ENCODE measurements at places on chromosomes 13 and 19.

- DNase-seq, result no peak
These were observed 33.9 kb upstream of the CCNE1 start for GRCh38 chr19:29777781-29778309.

DNA sequence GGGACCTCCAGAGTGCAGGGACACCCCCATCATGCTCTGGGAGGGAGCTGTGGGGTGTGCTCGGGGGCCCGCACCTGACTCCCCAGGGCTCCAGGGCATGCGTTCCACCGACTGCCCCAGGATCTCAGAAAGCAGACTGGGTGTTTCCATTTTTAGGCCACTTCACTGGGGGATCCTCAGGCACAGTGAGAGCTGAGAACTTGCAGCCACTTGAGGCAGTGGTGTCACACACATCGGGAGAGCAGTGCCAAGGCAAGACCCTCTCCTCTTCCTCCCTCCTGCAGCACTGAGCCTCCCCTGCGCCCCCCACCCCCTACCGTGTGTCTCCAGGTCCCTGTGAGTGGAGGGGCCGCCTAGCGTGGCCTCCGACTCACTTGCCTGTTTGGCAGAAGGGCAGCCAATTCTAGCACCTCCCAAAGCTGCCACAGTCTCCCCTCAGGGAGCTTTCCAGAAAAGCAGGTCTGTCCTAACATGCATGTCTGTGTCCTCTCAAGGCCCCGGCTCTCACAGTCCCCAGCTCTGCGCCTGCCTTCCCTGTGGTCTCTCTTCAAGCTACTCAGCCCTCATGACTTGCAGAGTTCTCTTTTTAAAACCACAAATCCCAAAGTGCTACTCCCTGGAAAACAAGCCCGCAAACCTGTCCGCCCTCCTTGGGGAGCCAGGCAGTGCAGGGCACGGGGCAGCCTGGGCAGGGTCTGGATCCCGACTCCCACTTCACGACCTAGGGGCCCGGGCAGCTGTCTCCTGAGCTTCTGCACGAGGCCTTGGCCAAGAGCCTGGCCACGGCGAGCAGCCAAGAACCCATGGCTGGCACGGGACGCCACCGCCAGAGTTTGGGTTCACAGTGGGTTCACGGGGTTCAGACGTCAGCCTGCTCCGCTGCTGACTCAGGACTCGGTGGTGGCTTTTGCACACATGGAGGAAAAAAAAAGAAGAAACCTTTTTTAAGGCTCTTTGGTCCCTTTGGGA lies 94.1 kb downstream of the STK24 start:
- DNase-seq, result no peak

GRCh38 chr13:53182724-53183123 lies 154.1 kb downstream of the OLFM4 start:
- no peak for DNase-seq

GRCh38 chr19:56217039-56217949 lies 15.2 kb downstream of the ZSCAN5C start:
- DNase-seq, result no peak

GRCh38 chr13:44159633-44160279 lies 213.9 kb upstream of the SERP2 start:
- DNase-seq, result no peak

DNA sequence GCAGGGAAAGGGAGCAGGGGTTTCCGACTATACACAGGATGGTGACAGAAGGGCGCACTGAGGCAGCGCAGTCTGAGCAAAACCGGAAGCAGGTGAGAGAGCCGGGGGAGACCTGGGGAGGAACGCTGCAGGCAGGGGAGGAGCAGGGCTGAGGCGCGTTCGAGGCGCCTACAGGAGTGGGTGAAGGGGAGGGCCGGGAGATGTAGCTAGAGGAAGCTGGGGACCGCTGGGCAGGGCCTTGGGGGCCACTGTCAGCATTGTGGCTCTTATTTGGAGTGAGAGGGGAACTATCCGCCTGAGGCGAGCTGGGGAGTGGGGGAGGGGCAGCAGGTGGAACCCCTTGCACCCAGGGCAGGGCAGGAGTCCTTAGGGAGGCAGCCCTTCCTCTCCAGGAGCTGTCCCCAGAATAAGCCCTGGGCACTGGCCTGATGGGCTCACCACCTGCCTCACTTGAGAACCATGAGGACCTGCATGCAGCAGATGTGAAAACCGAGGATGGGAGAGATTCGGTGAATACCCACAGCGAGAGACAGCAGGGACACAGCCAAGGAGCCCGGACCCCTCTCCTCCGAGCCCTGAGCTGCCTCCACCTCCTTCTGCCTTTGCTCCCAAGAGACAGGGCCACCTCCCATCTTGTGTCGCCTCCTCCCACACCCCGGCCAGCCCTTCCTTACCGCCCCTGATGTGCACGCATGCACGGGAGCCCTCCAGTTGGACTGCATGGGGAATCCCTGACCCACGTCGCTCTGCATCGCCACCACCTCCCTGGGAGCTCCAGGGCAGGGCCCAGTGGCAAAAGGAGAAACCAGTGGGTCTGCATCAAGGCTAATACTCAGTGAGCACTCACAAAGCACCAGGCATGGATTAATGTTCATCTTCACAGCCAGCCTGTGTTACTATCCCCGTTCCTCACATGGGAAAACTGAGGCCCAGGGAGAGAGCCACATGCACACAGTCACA lies 10.3 kb downstream of the AKT2 start:
- peak; percentile 22 for DNase-seq

DNA sequence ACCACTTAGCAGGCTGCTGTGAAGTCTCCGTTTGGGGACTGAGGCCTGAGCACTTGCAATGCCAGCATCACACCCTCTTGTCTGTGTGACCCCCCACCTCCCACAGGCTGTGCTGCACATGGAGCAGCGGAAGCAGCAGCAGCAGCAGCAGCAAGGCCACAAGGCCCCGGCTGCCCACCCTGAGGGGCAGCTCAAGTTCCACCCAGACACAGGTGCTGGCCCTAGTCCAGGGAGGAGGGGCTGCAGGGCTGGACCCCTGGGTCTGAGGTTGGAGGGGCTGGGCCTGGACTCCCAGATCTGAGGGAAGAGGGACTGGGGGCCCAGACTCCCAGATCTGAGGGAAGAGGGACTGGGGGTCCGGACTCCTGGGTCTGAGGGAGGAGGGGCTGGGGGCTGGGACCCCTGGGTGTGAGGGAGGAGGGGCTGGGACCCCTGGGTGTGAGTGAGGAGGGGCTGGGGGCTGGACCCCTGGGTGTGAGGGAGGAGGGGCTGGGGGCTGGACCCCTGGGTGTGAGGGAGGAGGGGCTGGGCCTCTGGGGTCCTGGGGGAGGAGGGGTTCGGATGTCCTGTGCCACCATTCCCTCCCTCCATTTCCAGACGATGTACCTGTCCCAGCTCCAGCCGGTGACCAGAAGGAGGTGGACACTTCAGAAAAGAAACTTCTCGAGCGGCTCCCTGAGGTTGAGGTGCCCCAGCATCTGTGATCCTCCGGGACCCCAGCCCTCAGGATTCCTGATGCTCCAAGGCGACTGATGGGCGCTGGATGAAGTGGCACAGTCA lies 11.6 kb upstream of the DHDH start:
- DNase-seq, result no peak

GRCh38 chr13:36903925-36904595 lies 16.0 kb downstream of the SMAD9 start:
- DNase-seq, result no peak

DNA sequence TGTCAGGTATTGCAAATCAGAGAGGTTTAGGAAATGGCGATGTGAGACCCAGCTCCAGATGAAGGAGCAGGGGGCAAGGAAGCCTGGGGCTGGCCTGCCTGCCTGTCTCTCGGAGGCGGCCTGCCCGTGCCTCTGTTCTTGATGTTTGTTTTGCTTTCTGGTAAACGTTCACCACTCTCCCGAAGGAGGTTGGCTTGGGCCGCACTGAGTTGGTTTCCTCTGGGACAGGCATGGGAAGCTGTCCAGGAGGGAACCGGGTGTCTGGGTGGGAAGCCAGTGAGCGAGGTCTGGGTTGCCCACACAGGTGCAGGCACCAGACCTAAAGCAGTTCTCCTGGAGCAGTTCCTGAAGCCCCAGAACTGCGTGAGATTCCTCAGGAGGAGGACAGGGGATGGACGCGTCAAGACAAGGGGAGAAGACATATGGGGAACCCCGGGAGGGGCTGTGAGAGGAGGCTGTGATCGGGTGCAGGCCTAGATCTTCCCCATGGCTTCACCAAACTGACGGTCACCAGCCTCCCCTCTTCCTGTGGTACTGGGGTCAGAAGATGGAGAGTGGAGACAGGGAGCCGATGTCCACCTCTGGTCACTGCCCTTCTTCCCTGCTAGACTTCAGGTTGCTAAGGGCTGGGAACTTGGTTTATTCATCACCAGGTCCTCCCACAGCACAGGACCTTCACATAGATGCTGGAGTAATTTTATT lies 15.2 kb downstream of the COL4A2 start:
- no peak for DNase-seq

- DNase-seq, result no peak
These were observed 493.4 kb downstream of the OLFM4 start for GRCh38 chr13:53522034-53522433.

- peak; percentile 85 for DNase-seq
These were observed 607 bp upstream of the ZNF566 start for GRCh38 chr19:36489920-36490415.

DNA sequence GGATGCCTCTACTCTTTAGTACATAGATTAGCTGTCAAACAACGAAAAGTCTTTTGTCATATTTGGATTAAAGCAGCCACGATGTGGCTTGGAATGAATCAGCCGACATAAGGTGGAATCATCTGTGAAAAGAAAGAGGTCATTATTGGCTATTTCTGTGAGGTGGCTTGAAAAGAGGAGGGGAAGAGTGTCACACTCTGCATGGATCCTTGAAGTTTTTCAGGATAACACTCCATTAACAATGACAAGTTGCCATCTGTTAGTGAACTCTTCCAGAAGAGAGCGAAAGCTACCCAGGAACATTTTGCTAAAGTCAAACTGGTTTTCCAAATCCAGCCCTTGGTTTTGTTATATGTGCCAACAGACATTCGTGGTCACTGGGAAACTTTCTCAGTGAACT lies 1604.8 kb downstream of the OLFM4 start:
- no peak for DNase-seq

GRCh38 chr19:43640424-43640757 lies 741 bp upstream of the CADM4 start:
- no peak for DNase-seq

DNA sequence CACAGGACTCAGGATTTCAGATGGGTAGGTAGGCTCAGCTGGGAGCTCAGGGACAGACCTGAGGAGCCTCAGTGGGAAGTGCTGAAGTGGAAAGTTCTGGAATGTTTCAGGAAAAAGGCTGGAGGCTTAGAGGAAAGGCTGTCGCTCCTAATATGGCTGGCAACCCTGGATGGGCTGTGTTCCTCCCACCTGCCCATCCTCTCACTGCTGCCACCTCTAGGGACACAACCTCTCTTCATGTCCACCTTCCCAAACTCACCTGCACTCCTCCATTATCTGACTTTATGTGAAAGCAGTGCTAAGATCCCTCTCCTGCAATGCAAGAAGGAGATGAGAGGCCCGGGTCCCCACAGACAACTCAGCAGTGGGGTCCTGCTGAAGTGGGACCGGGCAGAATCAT lies 5.8 kb upstream of the CEACAM21 start:
- DNase-seq, result no peak

- DNase-seq, result peak; percentile 79
These were observed 67.7 kb downstream of the ALOX5AP start for GRCh38 chr13:30802953-30803478.

GRCh38 chr19:18271433-18271841 lies 2.8 kb downstream of the IQCN start:
- peak; percentile 51 for DNase-seq

DNA sequence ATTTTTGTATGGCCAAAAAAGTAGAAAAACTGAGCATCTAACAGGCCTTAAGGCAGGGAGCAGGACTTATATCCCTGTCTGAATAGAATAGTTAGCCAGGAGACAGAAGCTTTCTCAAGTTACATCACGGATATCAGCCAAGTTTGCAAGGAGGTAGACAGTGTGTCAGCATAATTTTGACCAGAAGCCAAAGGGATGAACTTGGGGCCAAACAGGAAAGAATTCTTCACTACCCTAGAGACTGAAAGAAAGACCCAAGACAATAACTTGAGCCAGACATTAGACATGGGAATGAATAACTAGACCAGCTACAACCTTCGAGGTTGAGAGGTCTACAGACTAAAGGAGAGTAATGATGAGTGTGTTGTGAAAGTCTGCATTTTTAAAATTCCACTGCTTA lies 48.1 kb upstream of the PCDH9 start:
- DNase-seq, result no peak

GRCh38 chr19:50547385-50548190 lies 20.6 kb downstream of the LRRC4B start:
- no peak for DNase-seq

- no peak for DNase-seq
These were observed 106.1 kb downstream of the RAB20 start for GRCh38 chr13:110455444-110455843.

GRCh38 chr19:15633082-15633835 lies 7.4 kb upstream of the CYP4F3 start:
- no peak for DNase-seq
